ENCODE measurements at places on chromosomes 5 and 9. TPM values are rescaled to one million over a fixed set of nuclear protein-coding genes. Genes with fewer than 3 reads are reported as not detected.

LECT2 gene
- not detected for total RNA-seq

GRCh38 chr9:38359689-38360385 is 32.7 kb upstream of the ALDH1B1 start:
- no peaks in the 10 kb centered on the region for H3K27me3 ChIP-seq
- H3K4me3 ChIP-seq: no peak overlapping the region
- H3K36me3 ChIP-seq: no peaks in the 10 kb centered on the region
- no peak overlapping the region for H3K27ac ChIP-seq
- DNase-seq: no peak
- no peaks in the 10 kb centered on the region for H3K4me1 ChIP-seq

GRCh38 chr9:121640491-121641223 is 10.8 kb upstream of the DAB2IP start:
- peak overlapping the region; percentile 73 for H3K27ac ChIP-seq
- H3K27me3 ChIP-seq: no peaks in the 10 kb centered on the region
- DNase-seq: no peak
- peaks cover 33% of the 10 kb centered on the region for H3K4me1 ChIP-seq
- H3K4me3 ChIP-seq: no peak overlapping the region
- no peaks in the 10 kb centered on the region for H3K36me3 ChIP-seq

SARDH gene
- total RNA-seq: 0.95 TPM

PAIP2 gene
- total RNA-seq: 67.3 TPM

GRCh38 chr5:17267106-17267505 is 49.7 kb downstream of the BASP1 start:
- no peak overlapping the region for H3K4me3 ChIP-seq
- DNase-seq: no peak
- no peaks in the 10 kb centered on the region for H3K4me1 ChIP-seq
- H3K27ac ChIP-seq: no peak overlapping the region
- H3K36me3 ChIP-seq: no peaks in the 10 kb centered on the region

- H3K4me1 ChIP-seq: no peaks in the 10 kb centered on the region
- no peaks in the 10 kb centered on the region for H3K27me3 ChIP-seq
- H3K36me3 ChIP-seq: no peaks in the 10 kb centered on the region
- H3K4me3 ChIP-seq: no peak overlapping the region
- no peak for DNase-seq
Measured at GRCh38 chr9:84996716-84997115, 327.2 kb downstream of the NTRK2 start.

DNA sequence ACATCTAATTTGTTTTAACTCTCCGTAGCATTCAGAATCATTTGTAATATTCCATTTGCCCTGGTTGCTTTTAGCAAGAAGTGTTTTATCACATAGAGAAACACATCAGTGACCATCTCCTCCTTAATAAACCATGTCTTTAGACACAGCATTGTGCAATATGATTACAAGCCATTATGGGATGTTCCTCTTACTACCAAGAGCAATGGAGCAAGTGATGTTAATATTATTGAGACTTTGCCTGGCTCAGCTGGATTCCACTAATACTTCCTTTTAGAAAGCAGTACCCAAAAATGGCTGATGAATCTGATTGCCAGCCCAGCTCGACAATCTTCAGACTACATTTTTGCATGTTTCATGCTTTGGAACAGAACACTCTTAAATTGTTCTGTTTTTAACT is 364.2 kb downstream of the OSTF1 start:
- no peaks in the 10 kb centered on the region for H3K27me3 ChIP-seq
- no peak for DNase-seq
- H3K27ac ChIP-seq: no peak overlapping the region
- peaks cover 48% of the 10 kb centered on the region for H3K4me1 ChIP-seq
- no peaks in the 10 kb centered on the region for H3K36me3 ChIP-seq
- H3K4me3 ChIP-seq: no peak overlapping the region

DNA sequence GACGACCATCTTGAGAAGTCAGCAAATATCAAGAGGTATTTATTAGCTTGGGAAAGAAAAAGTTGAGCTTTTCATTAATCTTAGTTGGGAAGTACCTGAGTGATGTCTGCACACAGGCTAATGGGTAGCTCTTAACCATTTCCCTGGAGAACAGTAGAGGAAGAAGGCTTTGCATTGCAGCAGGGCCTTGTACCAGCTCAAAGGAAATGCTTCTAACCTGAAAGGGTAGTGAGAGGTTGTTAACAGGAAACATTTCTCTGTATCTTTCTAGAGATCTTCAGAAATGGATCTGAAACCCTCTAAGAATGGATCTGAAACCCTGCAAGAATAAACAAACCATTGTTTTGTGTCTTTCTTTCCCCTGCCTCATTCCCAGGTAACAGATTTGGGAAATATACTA is 393.3 kb downstream of the PLK2 start:
- no peaks in the 10 kb centered on the region for H3K27me3 ChIP-seq
- no peak overlapping the region for H3K4me3 ChIP-seq
- H3K27ac ChIP-seq: no peak overlapping the region

DNA sequence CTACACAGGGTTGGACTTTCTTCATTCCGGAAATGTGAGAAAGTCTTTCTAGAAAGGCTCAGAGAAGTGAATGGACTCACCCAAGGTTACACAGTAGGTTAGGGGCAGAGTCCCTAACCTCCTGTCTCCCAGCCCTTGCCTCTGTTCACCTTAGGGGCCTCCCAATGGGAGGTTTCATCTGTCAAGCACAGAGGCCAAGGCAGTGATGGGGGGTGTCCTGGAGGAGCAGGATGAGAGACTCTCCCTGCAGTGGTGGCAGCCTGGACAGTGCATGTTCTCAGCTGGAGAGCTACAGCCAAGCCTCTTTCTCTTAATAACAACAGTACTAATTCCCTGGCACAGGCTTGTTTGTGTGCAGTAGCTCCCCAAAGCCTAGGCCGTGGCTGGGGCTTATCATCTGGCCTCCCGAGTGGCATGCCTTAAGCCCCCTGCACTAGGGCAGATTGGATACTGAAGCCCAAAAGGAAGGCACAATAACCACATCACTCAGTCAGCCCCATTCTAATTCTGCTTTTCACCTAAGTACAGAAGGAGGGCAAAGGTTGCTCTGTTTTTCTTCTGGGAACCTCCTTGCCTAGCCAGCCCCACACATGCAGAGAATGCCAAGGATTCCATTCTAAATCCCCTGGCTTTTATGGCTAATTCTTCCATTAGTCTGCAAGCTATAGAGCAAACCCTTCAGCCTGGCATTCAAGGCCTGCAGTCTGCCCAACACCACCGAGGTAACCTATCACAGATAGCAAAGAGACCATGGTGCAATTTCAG is 50.2 kb upstream of the XPA start:
- DNase-seq: no peak
- H3K36me3 ChIP-seq: no peaks in the 10 kb centered on the region
- no peak overlapping the region for H3K27ac ChIP-seq
- H3K27me3 ChIP-seq: peaks cover 29% of the 10 kb centered on the region

DNA sequence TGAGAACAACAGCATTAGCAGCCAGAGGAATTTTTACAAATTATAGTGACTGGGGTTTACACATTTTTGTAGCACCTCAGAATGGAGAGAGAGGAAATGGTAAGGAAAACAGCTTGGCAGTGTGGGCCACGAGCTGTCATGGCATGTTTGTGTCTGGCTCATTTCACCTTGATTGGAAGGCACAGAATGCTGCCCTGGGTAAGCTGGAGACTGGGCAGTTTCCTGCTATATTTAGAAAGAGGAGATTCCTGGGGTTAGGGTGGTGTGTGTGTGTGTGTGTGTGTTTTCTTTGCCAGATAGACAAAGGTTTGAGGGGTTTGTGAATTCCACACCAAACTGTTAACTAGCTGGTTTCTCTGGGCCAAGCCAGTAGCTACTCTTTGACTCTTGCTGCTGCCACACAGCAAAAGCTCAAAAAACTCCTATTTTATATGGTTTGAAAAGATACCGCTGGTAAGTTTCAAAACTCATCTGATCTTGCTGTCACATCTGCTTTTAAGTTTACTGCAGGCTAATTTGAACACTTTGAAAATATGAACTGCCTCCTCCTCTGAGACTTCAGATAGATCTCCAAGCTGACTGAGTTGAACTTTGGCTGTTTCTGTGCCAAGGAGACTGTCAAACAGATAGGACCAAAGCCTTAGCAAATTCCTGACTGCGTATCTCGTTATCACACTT is 9.1 kb downstream of the ARHGAP26 start:
- H3K4me3 ChIP-seq: no peak overlapping the region
- no peaks in the 10 kb centered on the region for H3K36me3 ChIP-seq
- no peak overlapping the region for H3K27ac ChIP-seq
- DNase-seq: no peak
- H3K4me1 ChIP-seq: peaks cover 26% of the 10 kb centered on the region
- no peaks in the 10 kb centered on the region for H3K27me3 ChIP-seq

SERINC5 gene
- 90.4 TPM for total RNA-seq

GRCh38 chr9:125509476-125509875 is 197.5 kb downstream of the MAPKAP1 start:
- H3K4me3 ChIP-seq: no peak overlapping the region
- no peak overlapping the region for H3K27ac ChIP-seq
- no peak for DNase-seq
- H3K36me3 ChIP-seq: no peaks in the 10 kb centered on the region

- H3K4me1 ChIP-seq: peaks cover 17% of the 10 kb centered on the region
- no peaks in the 10 kb centered on the region for H3K36me3 ChIP-seq
- no peaks in the 10 kb centered on the region for H3K27me3 ChIP-seq
- H3K27ac ChIP-seq: peak overlapping the region; percentile 4
Measured at GRCh38 chr5:154276973-154277331, 86.4 kb downstream of the GALNT10 start.

- no peak overlapping the region for H3K27ac ChIP-seq
- no peak overlapping the region for H3K4me3 ChIP-seq
- no peak for DNase-seq
- H3K4me1 ChIP-seq: peaks cover 14% of the 10 kb centered on the region
Measured at GRCh38 chr5:157458835-157459234, 1.2 kb upstream of the NIPAL4 start.

PCDHB6 gene
- 0.32 TPM for total RNA-seq

DNA sequence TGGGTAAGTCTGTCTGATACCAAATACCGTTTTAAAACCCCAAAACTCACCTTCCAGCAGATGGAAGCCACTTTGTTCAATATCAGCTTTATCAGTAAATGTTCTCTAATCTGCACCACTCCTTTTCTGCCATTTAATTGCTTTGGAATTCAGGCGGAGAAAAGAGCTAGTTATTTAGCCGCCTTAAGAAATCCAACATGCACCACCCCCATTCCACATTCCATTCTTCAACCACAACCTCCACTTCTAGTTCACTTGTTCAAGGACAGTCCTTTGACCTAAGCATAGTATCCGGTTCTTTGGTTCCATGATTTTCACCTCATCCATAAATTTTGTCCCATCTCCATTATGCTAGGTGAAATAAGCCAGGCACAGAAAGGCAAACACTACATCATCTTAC is 240.1 kb downstream of the DNAH5 start:
- H3K27ac ChIP-seq: no peak overlapping the region
- H3K27me3 ChIP-seq: no peaks in the 10 kb centered on the region
- no peak for DNase-seq
- H3K4me3 ChIP-seq: no peak overlapping the region

- no peaks in the 10 kb centered on the region for H3K4me1 ChIP-seq
- H3K36me3 ChIP-seq: no peaks in the 10 kb centered on the region
- no peaks in the 10 kb centered on the region for H3K27me3 ChIP-seq
- no peak overlapping the region for H3K4me3 ChIP-seq
- DNase-seq: no peak
- H3K27ac ChIP-seq: no peak overlapping the region
Measured at GRCh38 chr9:6484210-6484609, 71.2 kb downstream of the UHRF2 start.

RALGDS gene
- 233 TPM for total RNA-seq

DNA sequence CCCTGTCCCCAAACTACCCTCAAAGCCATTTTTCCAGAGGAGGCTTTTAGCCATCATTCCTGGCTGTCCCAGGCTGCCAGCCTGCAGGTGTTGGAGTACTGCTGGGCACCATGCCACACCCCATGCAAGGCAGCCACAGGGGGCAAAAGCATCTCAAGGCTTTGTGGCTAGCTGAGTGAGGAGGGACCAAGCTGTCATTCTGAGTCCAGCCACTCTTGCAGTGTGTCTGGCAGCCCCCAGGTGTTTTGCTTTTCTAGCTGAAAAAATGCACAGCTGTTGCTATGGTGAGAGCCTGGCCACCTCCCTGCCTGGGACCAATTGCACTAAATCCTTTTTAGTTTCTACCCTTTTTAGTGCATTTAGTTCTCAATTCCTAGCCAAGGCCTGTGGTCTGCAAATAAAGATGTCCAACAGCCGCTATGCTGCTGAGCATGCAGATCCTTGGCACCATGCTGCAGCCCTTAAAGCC is 50.4 kb upstream of the PTGS1 start:
- H3K36me3 ChIP-seq: peaks cover 14% of the 10 kb centered on the region
- no peak for DNase-seq
- H3K27ac ChIP-seq: peak overlapping the region; percentile 4
- peaks cover 9% of the 10 kb centered on the region for H3K4me1 ChIP-seq
- H3K27me3 ChIP-seq: no peaks in the 10 kb centered on the region

DDX41 gene
- total RNA-seq: 96.5 TPM

HABP4 gene
- 11.3 TPM for total RNA-seq

DNA sequence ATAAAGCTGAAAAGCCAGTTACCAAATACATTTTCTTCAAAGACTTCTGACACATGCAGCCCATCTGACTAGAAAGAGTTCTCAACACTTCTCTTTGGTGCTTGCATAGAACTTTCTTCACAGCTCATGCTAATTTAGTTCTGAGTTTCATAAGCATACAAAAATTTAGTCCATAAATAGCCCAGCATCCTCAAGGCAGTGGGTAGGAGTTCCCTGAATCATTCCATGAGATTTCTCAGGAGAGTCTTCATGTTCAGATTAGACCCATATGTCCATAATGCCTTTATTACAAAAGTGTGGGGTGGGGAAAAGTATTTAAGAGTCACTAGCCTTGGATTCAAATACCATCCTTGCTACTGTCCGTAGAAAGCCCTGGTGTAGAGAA is 290.2 kb upstream of the RGMB start:
- no peaks in the 10 kb centered on the region for H3K4me1 ChIP-seq
- no peak for DNase-seq
- H3K36me3 ChIP-seq: no peaks in the 10 kb centered on the region
- H3K27ac ChIP-seq: no peak overlapping the region
- H3K27me3 ChIP-seq: no peaks in the 10 kb centered on the region

DNA sequence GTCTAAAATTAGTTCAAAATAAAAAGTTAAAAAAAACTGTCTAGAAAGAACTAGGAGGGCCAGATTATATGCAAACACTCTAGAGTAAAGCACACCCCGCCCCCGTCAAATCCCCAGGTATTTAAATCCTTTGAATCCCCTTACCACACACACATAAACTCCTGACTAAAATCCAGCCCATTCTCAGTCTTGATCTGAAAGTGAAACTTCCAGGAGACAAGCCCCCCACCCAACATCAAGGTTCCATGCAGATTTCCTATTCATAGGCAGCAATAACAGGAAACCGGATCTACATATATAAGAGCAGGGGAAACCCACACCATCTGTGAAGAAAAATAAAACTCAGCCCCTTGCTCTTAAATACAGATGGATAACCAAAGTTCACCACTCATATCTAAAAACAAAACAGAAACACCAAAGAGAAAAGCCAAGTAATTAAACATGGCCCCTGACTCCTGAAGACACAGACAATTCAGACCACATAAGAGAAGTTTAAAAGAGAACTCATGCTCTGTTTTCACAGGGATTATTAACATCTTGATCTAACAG is 42.3 kb downstream of the MARCHF3 start:
- DNase-seq: no peak
- H3K36me3 ChIP-seq: no peaks in the 10 kb centered on the region
- H3K27ac ChIP-seq: no peak overlapping the region
- H3K4me1 ChIP-seq: peaks cover 5% of the 10 kb centered on the region
- H3K27me3 ChIP-seq: no peaks in the 10 kb centered on the region
- H3K4me3 ChIP-seq: no peak overlapping the region

GRCh38 chr5:95761771-95762651 is 30.9 kb downstream of the RHOBTB3 start:
- H3K4me1 ChIP-seq: peaks cover 32% of the 10 kb centered on the region
- H3K27me3 ChIP-seq: no peaks in the 10 kb centered on the region
- H3K27ac ChIP-seq: no peak overlapping the region
- no peak overlapping the region for H3K4me3 ChIP-seq

Data from transverse colon (tissue), 4 donors.